CD14-positive monocyte (primary cell): ENCODE measurements at places on chromosomes 5 and 9. TPM values are rescaled to one million over a fixed set of nuclear protein-coding genes. Genes with fewer than 3 reads are reported as not detected.

PRRX2 gene
- polyA plus RNA-seq, result not detected in 2 replicates

FGD3 gene
- 32.4 TPM for polyA plus RNA-seq

CNOT8 gene
- polyA plus RNA-seq, result 160 TPM

KIF24 gene
- polyA plus RNA-seq, result 0.31 TPM

UBE2B gene
- 68.6 TPM for polyA plus RNA-seq

SH3RF2 gene
- not detected for polyA plus RNA-seq
